OCI-LY7 (cell line): ENCODE measurements at places on chromosomes 2 and 18. TPM values are rescaled to one million over a fixed set of nuclear protein-coding genes. Genes with fewer than 3 reads are reported as not detected.

GRCh38 chr2:131085646-131086045, 7.6 kb downstream of the FAM168B start:
- no peak for DNase-seq

GRCh38 chr2:134574611-134575330, 144.0 kb downstream of the TMEM163 start:
- DNase-seq, result no peak

DNA sequence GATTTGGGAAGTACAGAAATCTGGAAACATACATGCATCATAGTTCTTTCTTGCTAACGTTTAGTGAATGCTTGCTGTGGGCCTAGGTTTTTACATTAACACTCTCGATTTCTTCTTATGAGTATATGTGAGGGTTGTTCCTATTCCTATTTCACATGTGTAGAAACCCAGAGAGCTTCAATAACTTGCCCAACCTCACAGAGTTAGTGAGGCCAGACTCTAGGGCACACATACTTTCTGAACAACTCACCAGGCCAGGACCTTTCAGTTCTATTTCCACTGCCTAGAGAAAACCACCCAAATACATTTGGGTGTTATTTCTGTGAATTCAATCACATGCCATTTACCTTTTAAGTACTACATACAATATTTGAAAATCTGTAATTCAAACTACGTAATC, 8.2 kb upstream of the KCTD1 start:
- no peak for DNase-seq

The LHCGR gene
- total RNA-seq, result not detected in 2 replicates

- peak; percentile 66 for DNase-seq
Measured at GRCh38 chr2:152715854-152716428, 1.3 kb downstream of the PRPF40A start.

DNA sequence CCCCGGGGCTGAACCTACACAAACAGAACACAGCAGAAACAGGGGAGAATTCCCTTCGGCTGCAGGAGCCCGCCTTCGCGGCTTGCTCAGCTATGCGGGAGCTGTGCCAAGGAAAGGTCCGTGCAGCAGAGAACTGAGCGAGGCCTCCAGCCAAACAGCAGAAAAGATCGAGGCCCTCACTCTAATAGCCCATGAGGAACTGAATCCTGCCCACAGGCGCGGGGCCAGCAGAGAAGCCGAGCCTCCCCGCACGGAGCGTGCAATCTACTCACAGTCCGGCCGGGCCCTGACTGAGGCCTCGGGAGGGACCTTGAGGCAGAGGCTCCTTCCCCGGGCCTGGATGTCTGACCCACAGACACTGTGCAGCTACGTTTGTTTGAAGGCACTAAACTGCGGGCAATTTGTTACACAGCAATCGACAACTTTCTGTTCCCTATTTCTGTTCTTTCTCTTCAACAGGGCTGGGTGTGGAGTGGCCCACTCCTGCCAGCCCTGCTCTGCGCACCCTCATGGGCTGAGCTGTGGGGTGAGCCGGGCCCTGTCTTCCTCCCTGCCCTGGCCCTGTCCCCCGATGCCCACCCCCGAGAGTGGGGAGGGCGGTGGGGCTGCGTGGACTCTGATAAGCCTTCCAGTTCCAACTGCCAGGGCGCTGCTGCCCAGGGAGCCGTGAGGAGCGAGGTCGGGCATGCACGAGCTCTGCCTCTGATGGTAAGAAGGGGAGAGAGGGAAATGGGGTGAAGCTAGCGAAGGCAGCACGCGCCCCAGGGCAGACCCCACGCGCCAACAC, 13.7 kb downstream of the HES6 start:
- DNase-seq, result no peak

The CMPK2 gene
- total RNA-seq, result 0.72 and 0.99 TPM in 2 replicates

The SLC14A1 gene
- total RNA-seq, result not detected in 2 replicates

DNA sequence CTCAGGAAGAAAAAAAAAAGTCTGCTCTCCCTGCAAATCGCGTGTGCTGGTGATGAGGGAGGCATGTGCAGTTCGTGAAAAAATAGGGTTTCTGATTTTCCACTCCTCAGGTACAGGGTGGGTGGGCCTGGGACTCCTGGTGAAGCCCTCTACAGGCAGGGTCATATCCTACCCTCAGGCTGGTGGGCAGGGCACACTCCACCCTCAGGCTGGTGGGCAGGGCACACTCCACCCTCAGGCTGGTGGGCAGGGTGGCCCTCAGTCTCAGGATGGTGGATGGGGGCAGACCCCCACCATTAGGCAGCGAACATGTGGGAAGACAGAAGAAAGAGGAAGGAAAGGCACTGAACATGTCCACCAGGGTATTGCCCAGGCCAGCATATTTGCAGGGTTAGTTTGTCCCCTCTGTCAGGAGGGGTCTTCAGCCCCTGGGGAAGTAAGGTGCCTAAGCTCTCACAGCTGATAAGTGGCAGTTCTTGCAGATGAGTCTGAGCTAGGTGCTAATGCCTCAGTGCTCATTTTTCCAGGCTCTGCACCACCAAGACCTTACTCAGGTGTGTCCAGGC, 95.2 kb upstream of the RAB6C start:
- DNase-seq, result no peak

DNA sequence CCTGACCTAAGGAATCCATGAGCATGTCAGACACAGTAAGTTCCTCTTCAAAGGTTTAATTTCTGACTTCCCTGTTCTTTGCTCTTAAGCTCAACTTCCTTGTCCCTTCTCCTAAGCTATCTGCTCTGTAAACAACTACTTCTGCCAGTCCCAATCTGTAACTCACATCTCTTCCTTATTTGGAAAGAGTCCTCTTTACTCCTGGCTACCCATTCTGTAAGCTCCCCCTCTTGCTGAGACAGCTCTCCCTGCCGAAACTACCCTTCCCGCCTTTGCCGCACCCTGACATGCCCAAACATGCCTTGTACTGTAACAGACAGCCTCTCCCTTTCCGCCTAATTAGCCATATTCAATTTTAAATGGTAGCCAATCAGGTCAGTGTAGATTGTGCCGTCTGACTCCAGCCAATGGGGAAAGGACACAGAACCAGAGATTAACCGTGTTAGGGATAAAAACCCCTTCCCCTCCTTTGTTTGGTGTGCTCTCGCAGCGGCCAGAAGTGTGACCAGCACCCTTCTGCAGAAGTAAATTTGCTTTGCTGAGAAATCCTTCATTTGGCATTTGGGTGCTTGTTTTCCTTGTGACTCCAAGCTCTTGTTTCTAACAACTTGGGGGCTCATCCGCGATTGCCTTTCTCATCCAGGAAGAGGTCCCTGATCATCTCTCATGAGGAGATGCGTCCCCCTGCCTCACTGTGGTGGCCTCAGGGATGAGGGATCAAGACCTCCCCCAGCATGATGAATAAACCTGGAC, 49.0 kb downstream of the PIAS2 start:
- no peak for DNase-seq
